Activated T-helper 1 cell treated with anti-CD3 and anti-CD28 coated beads, Interleukin-2, amount 50 U/mL, for 16 hours (primary cell): ENCODE measurements at places on chromosomes 3 and 15.

DNA sequence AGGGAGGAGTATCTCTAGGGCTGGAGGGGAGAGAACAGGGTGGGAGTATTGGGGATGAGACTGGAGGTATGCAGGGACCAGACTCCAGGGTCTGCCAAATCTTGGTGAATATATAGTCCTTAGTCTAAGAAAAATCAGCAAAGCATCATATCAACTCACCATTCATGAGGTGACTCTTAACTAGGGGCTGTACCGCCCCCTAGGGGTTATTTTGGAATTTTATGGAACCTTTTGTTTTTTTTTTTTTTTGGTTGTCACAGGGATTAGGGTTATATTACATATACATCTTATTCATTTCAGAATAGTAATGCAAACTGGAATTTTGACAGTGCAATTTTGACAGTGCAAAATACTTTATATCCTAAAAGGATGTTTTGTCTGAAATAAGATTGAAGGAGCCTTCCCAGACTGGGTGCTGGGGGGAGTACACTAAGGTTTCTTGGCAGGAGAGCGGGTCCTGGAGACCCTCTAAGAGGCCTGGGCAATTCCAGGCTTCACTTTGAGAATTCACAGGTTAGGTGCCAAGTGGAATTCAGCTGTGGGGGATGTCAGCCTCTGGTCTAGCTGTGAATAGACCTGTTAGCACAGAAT is 7.5 kb downstream of the CMTM7 start:
- no peak for DNase-seq

- no peak for DNase-seq
Observed at GRCh38 chr3:101133652-101134051, 140.4 kb upstream of the ABI3BP start.

DNA sequence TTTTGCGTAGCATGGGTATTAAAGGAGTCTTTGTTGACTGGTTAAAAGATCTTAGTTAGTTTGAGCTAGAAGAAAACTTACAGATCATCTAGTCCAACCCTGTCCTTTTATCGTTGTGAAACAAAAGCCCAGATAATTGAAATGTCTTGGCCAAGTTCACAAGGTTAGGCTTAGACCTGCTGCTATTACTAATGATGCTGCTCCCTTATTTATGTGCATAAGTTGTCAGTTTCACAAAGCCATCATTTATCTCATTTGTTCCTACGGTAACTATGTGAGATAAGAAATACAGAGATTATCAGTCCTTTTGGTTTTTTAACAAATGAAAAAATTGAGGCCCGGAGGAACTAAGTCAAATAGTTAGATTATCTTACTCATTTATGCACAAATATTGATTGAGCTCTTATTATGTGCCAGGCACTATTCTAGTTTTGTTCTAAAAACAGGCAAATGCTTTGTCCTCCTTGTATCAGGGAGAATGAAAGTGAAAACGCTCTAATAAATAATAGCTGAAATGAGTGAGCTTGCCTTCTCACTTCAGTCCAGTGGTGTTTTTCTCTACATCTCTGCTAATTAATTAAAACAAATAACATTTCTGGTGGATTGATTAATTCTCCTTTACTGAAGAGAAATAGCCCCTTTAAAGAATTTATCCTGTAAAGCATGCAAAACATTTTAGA is 49.1 kb upstream of the TPRG1 start:
- DNase-seq: no peak

DNA sequence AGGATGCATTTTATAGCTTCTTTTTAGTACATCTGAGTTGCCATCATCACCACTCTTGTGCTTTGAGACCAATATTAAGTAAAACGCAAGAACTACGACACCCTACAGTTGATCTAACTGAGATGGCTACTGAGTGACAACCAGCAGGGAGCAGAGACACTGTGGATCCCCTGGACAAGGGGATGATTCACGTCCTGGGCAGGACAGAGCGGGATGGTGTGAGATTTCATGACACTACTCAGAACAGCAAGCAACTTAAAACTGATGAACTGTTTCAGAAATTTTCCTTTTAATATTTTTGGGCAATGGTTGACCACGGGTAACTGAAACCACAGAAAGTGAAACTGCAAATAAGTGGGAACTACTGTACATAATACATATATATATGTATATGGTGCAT is 299.2 kb downstream of the ADAMTS17 start:
- no peak for DNase-seq

DNA sequence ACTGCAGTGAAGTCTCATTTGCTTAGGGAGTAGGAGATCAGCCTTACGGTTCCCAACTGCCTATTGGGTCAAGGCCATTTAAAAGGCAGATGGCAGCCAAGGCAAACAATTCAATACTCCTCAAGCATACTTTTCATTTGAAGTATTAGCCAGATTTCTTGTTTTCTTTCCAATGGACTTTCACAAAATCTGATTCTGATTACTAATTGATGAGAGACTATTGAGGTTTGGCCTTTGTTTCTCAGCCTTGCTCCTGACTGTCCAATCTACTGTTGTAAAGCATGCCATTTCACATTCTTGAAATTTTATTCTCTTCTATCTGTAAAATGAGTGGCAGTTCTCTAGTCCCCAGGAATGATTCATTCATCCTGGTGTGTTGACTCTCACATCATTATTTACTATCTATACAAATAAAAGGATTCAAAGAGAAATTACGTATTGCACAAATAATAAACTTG is 166.2 kb upstream of the TGFBR2 start:
- DNase-seq: no peak

DNA sequence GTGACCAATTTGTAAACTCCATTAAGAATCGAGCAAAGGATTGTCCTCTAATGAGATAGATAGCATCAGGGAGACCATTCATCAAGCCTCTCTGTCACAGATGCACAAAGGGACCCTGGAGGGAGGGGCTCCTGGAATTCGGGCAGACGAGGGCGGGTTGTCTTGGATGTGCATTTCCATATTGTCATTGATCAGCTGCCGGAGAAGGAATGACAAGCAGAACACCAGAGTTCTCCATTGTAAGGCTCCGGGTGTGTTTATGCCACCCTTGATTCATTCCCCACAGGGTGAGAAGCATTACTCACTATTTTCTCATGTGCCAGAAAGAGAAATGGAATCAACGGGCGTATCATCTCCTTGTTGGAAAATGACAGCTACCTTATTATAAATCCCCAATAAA is 167.5 kb downstream of the EBLN2 start:
- no peak for DNase-seq

GRCh38 chr3:56610669-56611335 is 53.8 kb downstream of the CCDC66 start:
- DNase-seq: no peak

- no peak for DNase-seq
Observed at GRCh38 chr3:176075046-176075445, 1122.2 kb downstream of the TBL1XR1 start.

GRCh38 chr3:141875893-141876380 is 506 bp upstream of the ATP1B3 start:
- peak; percentile 56 for DNase-seq

DNA sequence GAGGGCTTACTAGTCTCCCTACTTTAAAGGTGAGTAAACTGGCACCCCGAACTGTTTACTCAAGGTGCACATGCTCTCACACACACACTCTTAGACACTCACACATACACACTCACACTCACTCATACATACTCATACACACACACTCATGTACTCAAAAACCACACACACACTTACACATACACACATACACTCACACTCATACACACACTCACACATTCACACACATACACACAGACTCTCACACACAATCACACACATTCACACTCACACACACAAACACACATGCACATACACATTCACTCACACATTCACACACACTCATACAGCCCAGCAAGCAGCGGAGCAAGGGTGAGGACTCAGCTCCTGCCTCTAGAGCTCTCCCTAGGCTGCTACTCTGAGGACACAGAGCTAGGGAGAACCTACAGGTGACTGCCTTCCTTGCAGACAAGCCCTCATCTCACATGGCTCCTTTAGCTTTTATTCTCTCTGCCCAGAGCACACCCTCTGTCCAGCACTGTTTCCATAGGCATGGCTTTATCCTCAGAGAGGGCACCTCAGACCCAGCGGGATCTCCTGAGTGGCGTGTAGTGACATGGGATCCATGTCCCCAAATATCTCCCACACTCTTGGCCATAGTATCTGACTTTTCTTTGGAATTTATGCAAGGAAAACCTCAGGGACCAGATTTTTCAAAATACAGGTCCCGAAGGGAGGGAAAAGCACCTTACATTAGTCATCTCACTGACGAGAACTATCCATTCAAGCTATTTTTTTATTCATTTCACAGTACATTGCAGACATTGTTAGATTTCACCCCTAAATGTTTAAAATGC is 26.2 kb upstream of the ATG7 start:
- no peak for DNase-seq

- DNase-seq: no peak
Observed at GRCh38 chr3:151933234-151933853, 59.9 kb downstream of the SUCNR1 start.

- no peak for DNase-seq
Observed at GRCh38 chr3:63814237-63814636, 4.9 kb upstream of the C3orf49 start.

DNA sequence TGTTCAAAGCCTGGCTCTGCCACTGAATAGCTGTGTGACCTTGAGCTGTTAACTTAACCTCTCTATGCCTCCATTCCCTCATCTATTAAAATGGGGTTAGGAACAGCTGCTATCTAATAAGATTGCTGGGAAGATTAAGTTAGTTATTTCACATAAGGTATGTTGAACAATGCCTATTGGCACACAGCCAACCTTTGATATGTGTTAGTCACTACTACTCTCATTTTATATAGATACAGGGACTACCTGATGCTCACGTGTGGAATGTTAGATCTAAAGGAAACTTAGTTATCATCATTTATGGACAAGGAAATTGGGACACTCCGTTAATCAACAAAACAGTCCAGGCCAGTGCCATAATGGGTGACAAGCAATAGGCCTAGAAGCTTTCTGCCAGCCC is 332.4 kb upstream of the PPP2R3A start:
- DNase-seq: no peak

- DNase-seq: no peak
Observed at GRCh38 chr15:49589030-49589429, 31.6 kb downstream of the FAM227B start.

- no peak for DNase-seq
Observed at GRCh38 chr3:194930377-194931204, 244.9 kb downstream of the FAM43A start.

DNA sequence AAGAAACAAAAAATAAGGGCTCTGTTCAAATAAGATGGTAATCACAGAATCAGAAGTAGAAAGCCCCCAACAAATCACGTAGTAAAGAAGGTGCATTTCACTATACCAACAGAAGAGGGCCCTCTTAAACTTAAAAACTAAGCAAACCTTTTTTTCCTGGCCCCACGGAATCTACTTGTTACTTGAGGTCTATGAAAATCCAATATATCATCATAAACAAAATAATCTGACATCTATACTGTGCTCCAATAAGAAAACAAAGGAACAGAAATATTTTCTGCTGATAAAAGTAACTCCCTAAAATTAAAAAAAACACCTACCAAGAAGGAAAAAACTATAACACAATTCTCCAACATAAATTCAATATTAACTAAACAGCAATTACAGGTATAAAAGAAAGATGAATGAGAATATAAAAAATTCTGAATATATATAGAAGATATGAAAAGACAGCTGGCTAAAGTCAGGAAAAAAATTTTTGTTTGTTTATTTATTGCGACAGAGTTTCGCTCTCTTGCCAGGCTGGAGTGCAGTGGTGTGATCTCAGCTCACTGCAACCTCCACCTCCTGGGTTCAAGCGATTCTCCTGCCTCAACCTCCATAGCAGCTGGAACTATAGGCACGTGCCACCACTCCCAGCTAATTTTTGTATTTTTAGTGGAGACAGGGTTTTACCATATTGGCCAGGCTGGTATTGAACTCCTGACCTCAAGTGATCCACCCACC is 81.8 kb downstream of the CLASP2 start:
- DNase-seq: no peak

GRCh38 chr15:55589287-55589686 is 1.1 kb upstream of the PYGO1 start:
- no peak for DNase-seq

DNA sequence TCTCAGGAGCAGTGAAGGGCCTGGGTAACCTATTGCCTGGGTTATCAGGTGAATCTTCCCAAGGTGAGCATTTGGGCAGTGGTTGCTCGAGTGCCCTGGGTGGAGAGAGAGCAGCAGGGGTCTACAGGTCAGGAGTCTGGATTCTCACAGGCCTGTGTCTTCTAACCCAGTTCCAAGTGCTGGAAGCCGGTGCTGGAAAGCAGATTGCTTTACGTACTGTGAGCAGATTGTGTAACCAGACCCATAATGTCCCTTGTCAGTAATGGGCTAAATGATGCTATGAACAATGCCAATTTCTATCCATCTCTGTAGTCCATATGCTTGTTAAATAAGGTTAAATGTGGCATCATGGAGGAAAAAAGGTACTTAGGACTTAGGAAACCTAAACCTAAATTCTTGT is 106.5 kb downstream of the TPRG1 start:
- DNase-seq: no peak

- no peak for DNase-seq
Observed at GRCh38 chr15:48955967-48956366, 7.8 kb downstream of the SHC4 start.

DNA sequence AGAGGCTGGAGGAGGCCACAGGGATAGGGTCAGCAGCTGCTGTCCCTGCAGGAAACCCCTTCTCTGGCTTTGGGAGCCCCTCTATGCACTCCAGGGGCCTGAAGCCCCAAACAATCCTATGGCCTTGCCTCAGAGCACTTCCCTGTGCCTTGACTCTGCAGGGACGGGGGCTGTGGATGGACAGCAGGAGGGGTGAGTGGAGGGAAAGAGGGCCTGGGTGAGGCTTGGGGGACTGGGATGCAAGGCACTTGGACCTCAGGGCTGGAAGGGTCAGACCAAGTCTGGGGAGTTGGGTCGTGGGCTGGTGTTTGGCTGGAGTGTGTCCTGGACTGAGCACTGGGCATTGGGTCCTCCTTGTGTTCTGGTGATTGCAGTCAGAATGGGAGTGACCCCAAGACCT is 769.8 kb downstream of the EPHA3 start:
- DNase-seq: no peak

- no peak for DNase-seq
Observed at GRCh38 chr3:42706721-42707619, 4.4 kb upstream of the HHATL start.

GRCh38 chr3:174363256-174363655 is 495.9 kb upstream of the NAALADL2 start:
- no peak for DNase-seq

GRCh38 chr3:12371525-12372140 is 82.8 kb downstream of the PPARG start:
- no peak for DNase-seq

GRCh38 chr3:67524046-67524445 is 130.4 kb downstream of the SUCLG2 start:
- no peak for DNase-seq

DNA sequence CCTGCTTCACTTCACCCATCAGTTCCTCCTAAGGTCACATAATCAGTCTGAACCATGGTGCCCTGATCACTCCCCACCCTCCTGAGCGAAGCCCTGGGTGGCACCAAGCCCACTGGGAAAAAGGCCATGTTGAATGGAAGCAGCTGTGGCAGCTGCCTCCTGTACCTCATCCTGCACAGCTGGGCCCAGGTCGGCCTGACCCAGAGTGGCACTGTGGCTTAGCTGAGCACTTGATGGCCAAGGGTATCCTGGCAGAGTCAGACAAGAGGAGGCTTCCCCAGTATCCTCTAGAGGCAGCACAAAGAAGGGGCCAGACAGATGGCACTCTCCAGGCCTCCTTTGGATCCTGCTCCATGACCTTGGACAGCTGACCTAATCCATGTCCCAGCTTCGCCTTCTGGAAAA is 68.4 kb downstream of the TLE3 start:
- no peak for DNase-seq

GRCh38 chr15:63310646-63311045 is 33.2 kb downstream of the APH1B start:
- DNase-seq: no peak

- DNase-seq: peak; percentile 20
Observed at GRCh38 chr3:88113311-88114162, 36.2 kb upstream of the C3orf38 start.
